ENCODE measurements at places on chromosomes 5 and 9. TPM values are rescaled to one million over a fixed set of nuclear protein-coding genes. Genes with fewer than 3 reads are reported as not detected.
A peak's percentile ranks its signal among the peaks of the same experiment; 100 is the strongest.

Gene DDX46
- 75.1 TPM for total RNA-seq

Gene SLC34A1
- total RNA-seq: not detected

GRCh38 chr9:126147186-126147935 is 179.3 kb upstream of the MVB12B start:
- no peaks in the 10 kb centered on the region for H3K27me3 ChIP-seq
- H3K27ac ChIP-seq: no peak overlapping the region
- H3K4me1 ChIP-seq: no peaks in the 10 kb centered on the region
- DNase-seq: peak; percentile 25
- no peak overlapping the region for H3K4me3 ChIP-seq

Gene LPAR1
- total RNA-seq: 7.0 TPM

- H3K27me3 ChIP-seq: peaks cover 25% of the 10 kb centered on the region
- no peaks in the 10 kb centered on the region for H3K36me3 ChIP-seq
- H3K4me1 ChIP-seq: no peaks in the 10 kb centered on the region
- DNase-seq: no peak
- no peak overlapping the region for H3K27ac ChIP-seq
- H3K4me3 ChIP-seq: no peak overlapping the region
Observed at GRCh38 chr5:140186267-140186671, 11.3 kb downstream of the CYSTM1 start.

GRCh38 chr5:138032028-138032571 is 779 bp downstream of the FAM13B start:
- DNase-seq: no peak
- H3K4me1 ChIP-seq: peaks cover 2% of the 10 kb centered on the region
- H3K4me3 ChIP-seq: peak overlapping the region; percentile 100

DNA sequence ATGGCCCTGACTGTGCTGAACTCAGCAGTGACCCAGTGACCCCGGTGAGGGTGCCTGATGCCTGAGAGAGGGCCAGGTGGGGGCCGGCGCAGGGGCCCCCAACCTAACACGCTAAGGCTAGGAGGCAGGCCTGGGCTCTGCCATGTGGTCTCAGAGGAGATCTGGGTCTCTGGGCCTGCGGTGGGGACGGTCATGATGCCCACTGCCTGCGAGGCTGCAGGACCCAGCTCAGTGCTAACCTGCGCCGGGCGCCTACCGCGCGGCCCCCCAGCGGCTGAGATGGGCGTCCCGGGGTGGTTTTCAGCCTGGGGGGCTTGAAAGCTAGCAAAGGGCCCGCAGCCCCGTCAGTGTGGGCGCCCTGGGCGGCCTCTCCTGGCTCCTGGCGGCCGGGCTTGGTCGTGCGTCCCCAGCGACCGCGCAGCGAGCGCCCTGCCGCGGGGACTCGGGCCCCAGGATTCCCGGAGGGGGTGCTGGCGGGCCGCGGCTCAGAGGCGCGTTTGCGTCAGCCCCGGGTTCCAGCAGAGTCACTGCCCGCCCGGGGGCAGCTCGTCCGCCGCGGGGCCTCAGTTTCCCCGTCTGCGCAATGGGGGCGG is 2.5 kb downstream of the EGFL7 start:
- H3K4me3 ChIP-seq: no peak overlapping the region
- no peaks in the 10 kb centered on the region for H3K4me1 ChIP-seq
- no peak overlapping the region for H3K27ac ChIP-seq
- H3K27me3 ChIP-seq: no peaks in the 10 kb centered on the region

GRCh38 chr9:87180361-87180760 is 233.1 kb upstream of the GAS1 start:
- H3K27me3 ChIP-seq: no peaks in the 10 kb centered on the region
- DNase-seq: no peak
- no peaks in the 10 kb centered on the region for H3K4me1 ChIP-seq
- no peak overlapping the region for H3K4me3 ChIP-seq
- no peaks in the 10 kb centered on the region for H3K36me3 ChIP-seq
- H3K27ac ChIP-seq: no peak overlapping the region

DNA sequence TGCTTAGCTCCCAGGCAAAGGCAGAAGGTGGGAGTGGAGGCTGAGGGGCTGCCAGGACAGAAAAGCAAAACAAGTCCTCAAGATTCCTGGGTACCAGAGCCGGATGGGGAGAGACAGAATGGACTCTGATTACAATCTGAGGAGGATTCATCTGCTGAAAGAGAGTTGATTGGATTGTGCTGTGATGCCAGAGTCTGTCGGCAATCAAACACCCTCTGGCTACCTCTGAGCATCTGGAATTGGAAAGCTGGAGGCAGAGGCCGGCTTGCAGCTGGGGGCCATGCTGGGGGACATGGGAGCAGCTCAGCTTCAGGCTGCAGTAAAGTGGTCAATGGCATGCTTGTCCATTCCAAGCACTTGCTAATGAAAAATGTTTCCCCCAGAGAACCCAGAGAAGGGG is 59.3 kb downstream of the ASTN2 start:
- no peak for DNase-seq
- H3K4me3 ChIP-seq: no peak overlapping the region
- H3K27ac ChIP-seq: no peak overlapping the region

Gene EDIL3
- 22.5 TPM for total RNA-seq

- no peak for DNase-seq
- peaks cover 11% of the 10 kb centered on the region for H3K4me1 ChIP-seq
- H3K36me3 ChIP-seq: no peaks in the 10 kb centered on the region
- H3K27me3 ChIP-seq: no peaks in the 10 kb centered on the region
- H3K27ac ChIP-seq: peak overlapping the region; percentile 75
Observed at GRCh38 chr9:8679371-8679822, 879.8 kb upstream of the DMAC1 start.

- no peaks in the 10 kb centered on the region for H3K27me3 ChIP-seq
- H3K27ac ChIP-seq: no peak overlapping the region
- no peak for DNase-seq
- no peak overlapping the region for H3K4me3 ChIP-seq
Observed at GRCh38 chr9:8732367-8733075, 932.9 kb upstream of the DMAC1 start.

- no peaks in the 10 kb centered on the region for H3K27me3 ChIP-seq
- no peak for DNase-seq
- no peak overlapping the region for H3K4me3 ChIP-seq
- H3K27ac ChIP-seq: no peak overlapping the region
- H3K36me3 ChIP-seq: peaks cover 10% of the 10 kb centered on the region
- H3K4me1 ChIP-seq: no peaks in the 10 kb centered on the region
Observed at GRCh38 chr9:19241728-19242127, 11.2 kb downstream of the DENND4C start.

Gene STC2
- 116 TPM for total RNA-seq

- no peak overlapping the region for H3K4me3 ChIP-seq
- H3K36me3 ChIP-seq: no peaks in the 10 kb centered on the region
- no peak for DNase-seq
- no peak overlapping the region for H3K27ac ChIP-seq
Observed at GRCh38 chr9:11142965-11143738, 530.4 kb upstream of the PTPRD start.

- no peaks in the 10 kb centered on the region for H3K4me1 ChIP-seq
- H3K27me3 ChIP-seq: no peaks in the 10 kb centered on the region
- H3K27ac ChIP-seq: no peak overlapping the region
- no peak overlapping the region for H3K4me3 ChIP-seq
- no peaks in the 10 kb centered on the region for H3K36me3 ChIP-seq
Observed at GRCh38 chr9:9214066-9214465, 1398.7 kb downstream of the PTPRD start.
